ENCODE measurements at places on chromosomes 13 and 19.

GRCh38 chr19:10936661-10937084, 8.1 kb downstream of the TIMM29 start:
- DNase-seq: peak; percentile 76

- peak; percentile 56 for DNase-seq
These were observed 22.5 kb downstream of the IQCN start for GRCh38 chr19:18251587-18252369.

DNA sequence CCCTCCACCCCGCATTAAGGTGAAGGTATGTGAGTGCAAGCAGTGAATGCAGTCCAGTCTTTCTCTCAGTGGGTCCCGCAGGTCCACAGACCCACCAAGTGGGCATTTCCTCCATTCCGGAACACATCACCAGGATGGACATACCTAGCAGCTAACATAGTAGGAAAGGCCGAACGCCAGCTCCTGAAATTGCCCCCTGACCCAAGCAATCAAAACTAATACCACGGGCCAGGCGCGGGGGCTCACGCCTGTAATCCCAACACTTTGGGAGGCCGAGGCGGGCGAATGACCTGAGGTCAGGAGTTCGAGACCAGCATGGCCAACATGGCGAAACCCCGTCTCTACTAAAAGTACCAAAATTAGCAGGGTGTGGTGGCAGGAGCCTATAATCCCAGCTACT, 71.7 kb upstream of the VSTM2B start:
- DNase-seq: no peak

- DNase-seq: no peak
These were observed 2220.8 kb upstream of the PCDH20 start for GRCh38 chr13:63636316-63636993.

GRCh38 chr19:1315470-1316166, 29.9 kb downstream of the EFNA2 start:
- DNase-seq: peak; percentile 39

DNA sequence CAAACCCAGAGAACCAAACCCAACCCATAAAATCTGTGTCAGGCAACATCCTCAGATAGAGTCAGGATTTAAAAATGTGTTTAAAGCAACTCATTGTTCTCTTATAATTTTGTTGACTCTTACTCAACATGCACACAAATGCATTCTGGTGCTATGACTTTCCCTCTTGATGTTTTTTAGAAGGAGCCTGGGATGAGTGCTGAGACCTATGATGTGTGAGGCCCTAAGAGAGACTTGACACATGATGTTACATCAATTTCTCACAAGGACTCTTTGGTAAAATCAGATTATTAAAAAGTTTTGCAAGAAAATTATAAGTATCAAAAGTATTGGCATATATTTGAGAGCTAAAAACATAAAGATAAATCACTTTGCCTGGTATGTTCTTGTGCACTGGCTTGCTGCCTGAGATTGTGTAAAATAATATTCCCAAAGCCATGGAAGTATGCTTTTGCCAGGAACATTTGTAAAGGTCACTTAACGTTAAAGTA, 173.9 kb downstream of the DCLK1 start:
- peak; percentile 14 for DNase-seq

DNA sequence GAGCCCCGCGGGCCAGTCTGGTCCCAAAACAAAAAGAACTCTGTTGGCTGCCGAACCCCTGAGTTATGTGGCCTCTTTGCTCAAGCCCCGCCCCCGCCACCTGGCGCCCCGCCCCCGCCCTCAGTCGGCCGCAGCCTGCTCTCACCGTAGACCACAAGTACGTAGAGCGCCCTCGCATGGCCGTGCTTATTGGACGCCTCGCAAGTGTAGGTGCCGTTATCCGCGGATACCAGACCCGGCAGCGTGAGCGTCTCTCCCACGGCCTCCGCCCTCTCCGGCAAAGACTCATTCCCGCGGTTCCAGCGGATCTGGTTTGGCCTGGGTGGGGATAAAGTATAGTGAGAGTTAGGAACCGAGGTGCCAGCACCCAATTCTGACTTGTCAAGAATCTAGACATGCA, 5.5 kb upstream of the ZNF428 start:
- no peak for DNase-seq

- DNase-seq: no peak
These were observed 9.2 kb upstream of the CEACAM18 start for GRCh38 chr19:51469162-51469561.

DNA sequence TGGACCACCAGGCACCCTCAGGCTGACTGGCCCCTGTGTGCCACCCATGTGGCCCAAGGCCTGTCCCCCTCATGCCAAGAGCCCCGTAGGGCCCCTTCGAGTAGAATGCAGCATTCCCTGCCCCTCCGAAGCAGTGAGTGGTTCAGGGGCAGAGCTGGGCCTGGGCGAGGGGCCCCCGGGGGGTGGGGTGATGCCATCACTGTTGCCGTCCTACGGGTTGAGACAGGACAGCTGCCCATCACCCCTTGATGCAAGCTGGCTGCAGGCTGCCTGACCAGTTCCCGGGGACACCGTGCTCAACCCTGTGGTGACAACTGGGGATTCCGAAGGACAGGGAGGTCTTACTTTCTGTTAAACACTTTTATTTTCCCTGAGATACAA, 4.7 kb downstream of the SBNO2 start:
- no peak for DNase-seq

DNA sequence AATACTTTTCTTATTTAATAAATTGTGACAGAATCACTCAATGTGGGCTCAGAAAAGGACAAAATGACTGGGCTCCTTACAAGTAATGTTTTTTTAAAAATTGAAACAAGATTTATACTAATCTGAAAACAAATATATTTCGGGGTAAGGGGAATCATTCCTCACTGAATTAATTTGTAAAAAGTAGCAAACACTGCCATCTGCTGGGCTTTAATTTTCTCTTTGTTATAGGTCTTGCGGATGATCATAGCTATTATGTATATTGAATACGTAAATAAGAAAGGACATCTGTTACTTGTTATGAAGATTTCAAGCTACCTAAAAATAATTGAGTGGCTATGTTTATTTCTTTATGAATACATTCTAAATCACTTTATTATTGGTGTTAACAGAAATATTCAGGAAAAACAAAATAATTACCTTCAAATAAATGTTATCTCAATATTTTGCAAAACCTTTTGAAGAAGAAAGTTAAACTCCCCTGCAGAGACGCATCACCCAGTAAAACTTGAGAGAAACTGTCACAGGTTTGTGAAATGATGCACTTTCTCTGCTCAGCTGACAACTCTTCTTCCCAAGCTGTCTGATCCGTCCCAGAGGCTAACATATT, 17.8 kb upstream of the ENOX1 start:
- DNase-seq: peak; percentile 84

DNA sequence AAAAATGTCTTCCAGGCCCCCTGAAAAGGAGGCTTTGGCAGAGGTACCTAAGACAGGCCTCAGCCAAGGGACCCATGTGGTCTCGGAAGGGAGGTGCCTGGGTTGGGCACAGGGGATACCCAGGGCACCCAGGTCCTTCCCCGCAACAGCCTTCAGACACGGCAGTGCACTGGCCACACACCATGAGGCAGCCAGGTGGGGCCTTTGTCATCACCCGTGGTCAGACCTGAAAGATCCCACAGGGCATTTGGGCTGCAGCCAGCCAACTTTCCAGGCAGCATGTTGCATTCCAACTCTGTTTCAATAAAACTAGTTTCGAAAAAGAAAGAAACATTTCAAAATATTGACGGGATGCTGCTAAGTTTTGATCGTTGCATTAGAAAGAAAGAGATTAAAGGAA, 4.7 kb upstream of the TUBGCP3 start:
- no peak for DNase-seq

GRCh38 chr19:39951065-39951650, 16.7 kb upstream of the FCGBP start:
- DNase-seq: no peak

DNA sequence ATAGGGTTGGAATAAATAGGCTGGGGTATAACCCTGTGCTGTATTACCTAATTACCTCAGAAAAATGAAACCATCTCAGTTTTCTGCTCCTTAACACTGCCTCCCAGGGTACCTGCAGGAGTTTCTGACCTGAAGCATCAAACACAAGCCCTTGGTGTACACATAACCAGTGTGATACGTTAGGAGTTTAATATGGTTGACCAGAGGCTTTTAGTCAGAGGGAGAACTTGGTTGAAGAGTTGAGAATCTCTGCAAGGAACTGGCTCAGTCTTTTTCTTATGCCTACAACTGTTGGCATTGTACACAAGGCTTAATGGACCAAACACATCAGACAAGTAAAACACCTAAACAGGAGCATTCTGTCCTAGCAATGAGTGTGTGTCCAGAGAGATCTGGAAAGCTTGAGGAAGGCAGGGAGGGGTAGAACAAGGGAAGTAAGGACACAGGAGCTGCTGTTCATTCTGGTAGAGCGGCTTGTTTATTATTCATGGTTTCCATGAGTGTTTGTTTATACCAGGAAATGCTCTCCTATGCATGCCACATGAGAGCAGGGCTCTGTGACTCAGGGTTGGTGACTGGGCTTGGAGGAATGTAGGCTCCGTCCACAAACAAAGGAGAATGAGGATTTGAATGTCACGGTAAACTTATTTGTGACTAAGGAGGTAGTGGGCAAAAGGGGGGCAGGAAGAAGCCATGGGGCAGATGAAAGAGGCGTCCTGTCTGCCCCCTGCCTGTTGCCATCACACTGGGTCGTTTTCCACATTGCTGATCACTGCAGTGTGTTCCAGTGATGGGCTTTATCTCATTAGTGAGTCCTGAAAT, 11.9 kb upstream of the SPATA13 start:
- peak; percentile 97 for DNase-seq

DNA sequence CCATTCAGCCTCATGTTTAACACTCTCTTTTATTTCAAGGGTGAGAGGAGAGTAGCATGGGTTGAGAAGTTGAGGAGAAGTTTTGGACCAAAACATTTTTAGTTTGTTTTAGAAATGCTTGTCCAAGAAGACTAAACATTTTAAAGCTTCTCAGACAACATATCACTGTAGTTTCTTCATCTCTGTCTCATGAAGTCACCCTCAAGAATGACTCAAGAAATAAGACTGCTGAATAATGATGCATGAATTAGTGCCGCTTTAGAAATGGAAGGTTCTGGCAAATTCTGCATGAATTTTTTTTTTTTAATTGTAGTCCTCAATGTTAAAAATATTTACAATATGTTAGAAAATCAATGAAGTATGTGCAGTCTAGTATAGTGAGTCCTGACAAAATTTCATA, 422.7 kb upstream of the ARGLU1 start:
- DNase-seq: peak; percentile 29

DNA sequence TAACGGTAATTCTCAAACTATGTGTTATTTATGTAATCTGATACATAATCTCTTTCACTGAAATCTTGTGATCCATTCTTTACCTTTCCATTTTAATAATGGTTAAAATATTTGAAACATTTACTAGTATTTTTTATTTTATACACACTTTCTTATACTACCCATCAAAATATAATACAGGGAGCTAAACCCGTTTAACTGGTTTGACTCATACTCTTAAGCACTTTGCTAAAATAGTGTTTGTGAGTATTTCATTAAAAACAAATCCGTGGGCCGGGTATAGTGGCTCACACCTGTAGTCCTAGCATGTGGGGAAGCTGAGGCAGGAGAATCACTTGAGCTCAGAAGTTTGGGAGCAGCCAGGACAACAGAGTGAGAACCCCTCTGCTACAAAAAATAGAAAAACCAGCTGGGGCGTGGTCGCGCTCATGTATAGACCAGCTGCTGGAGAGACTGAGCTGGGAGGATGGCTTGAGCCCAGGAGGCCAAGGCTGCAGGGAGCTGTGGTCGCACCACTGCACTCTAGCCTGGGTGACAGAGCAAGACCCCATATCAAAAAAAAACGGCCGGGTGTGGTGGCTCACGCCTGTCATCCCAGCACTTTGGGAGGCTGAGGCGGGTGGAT, 43.8 kb upstream of the DCUN1D2 start:
- DNase-seq: no peak

DNA sequence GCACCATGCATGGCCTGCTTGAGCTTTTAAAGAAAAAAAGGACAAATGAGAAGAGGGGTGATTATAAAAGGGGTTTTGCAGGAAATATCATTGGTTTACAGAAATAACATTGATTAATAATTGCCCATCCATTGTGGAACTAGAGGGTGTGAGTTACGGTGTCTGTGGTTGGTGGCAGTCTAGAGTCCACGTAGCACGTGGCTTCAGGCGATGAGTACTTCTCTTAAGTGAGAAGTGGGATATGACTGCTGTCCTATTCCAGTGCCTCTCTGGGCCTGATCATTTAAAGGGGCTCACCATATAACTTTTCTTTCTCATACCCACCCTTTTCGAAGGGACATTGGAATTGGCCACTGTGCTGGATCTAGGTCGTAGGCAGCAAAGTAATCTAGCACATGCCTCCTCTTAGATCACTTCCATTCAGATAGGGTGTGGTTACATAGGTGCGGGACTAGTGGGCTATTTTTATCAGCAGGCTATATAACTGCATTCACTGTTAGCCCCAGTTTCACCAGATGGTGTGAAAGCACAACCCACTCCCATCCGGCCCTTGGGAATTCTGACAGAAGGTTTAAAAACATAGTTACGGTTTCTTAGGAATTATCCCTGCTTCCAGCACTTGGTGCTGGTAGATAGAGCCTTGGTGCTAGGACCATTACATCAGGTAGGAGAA, 19.9 kb downstream of the PPP5C start:
- no peak for DNase-seq

GRCh38 chr13:114047358-114047881, 73.5 kb upstream of the C13orf46 start:
- DNase-seq: no peak

DNA sequence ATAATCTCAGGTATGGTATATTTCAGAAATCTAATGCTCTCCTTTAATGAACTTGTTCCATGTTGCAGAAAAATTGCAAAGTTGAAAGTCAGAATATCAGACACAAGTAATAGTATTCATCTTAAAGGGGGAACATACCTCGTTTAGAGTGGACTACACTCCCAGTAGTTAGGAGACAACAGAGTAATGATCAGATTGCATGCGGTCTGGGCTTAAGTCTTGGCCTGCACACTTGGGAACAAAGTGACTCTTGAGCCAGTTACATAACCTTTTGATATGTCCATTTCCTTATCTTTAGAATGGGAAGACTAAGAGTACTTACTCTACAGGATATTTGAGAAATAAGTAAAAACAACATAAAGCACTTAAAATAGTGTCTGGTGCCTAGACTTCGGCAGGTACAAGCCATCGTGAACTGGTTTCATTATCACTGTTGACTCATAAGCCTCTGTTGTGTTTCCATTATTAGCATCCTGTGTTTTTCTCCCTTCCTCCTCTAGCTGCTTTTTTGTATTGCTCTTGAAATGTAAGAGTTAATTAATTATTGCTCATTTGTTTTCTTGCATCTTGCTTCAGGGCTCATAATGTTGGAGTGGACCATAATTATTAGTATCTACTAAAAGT, 53.0 kb downstream of the DPY19L3 start:
- no peak for DNase-seq
